ENCODE measurements at places on chromosomes 6 and 20.
A peak's percentile ranks its signal among the peaks of the same experiment; 100 is the strongest.

- DNase-seq: no peak
These were observed 891 bp downstream of the RSPO3 start for GRCh38 chr6:127119102-127120022.

- DNase-seq: no peak
These were observed 89.0 kb downstream of the NDUFAF5 start for GRCh38 chr20:13873831-13874230.

DNA sequence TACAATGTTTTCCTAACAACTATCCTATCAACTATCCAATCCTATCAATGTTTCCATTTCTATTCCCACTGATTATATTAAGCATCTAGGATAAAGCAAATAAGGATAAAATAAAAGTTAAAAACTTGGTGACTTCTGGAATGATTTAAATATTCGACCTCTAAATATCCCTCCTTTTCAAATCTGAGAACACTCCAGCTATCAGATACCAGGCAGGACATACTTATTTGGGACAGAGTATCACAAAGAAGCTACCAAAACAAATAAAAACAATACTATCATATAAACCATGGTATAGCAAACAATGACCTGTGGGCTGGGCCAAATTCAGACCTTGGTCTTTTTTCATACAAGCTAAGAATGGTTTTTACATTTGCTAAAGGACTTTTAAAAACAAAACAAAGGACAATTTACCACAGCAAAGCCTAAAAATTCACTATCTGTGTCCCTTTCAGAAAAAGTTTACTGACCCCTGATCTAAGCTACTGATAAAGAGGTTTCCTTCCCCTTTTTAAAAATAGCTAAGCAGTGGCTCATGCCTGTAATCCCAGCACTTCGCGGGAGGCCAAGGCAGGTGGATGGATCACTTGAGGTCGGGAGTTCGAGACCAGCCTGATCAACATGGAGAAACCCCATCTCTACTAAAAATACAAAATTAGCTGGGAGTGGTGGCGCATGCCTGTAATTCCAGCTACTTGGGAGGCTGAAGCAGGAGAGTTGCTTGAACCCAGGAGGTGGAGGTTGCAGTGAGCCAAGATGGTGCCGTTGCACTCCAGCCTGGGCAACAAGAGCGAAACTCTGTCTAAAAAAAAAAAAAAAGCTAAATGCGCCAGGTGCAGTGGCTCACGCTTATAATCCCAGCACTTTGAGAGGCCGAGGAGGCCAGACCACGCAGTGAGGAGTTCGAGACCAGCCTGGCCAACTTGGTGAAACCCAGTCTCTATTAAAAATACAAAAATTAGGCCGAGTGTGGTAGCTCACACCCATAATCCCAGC, 6.0 kb downstream of the NUP153 start:
- DNase-seq: no peak

DNA sequence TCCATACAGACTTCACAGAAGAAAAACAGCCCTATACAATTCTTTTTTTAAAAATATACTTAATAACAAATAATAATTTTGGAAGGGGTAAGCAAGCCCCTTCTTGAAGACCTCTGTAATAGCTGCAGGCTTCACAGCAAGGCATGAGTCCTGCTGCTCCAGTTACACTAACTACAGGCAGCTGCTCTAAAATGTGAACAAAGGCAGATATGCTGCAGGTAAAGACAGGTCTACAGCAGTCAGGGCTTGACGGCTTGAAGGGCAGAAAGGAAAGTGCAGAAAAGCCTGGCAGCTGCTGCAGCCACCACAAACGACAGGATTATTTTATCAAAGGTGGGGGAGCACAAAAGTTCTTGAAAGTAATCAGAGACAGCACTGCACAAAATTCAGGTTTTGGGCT, 11.3 kb downstream of the FAXC start:
- no peak for DNase-seq

GRCh38 chr6:16523606-16524379, 237.5 kb downstream of the ATXN1 start:
- no peak for DNase-seq

DNA sequence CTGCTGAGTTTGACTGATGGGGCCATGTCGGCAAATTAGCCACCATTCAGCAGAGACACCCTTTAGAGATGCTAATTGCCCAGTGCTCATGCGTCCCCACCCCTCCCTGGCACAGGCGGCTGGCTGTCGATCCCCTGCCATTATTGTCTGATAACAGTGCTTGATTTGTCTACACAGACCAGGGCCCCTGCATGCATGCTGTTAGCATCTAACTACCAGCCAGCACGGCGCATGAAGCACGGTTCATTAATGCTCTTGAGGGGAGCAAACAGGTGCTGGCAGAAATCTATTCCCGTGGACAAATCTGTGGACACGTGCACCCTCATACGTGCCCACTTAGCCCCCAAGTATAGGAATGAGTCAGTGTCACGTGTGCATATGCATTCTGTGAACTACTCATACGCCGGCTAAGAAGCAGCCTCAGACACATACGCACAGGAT, 32.2 kb downstream of the KCNB1 start:
- DNase-seq: no peak

DNA sequence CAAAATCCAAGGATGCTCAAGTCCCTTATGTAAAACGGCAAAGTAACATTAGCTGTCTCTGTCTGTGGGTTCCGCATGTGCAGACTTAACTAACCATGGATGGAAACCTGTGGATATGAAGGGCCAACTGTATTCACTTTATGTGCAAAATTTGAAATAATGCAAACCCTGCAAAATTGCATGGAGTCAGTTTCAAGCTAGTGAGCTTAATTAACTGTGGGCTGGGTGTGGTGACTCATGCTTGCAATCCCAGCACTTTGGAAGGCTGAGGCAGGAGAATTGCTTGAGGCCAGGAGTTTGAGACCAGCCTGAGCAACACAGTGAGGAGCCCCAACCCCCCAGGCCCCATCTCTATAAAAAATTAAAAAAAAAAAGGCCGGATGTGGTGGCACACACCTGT, 81.4 kb downstream of the ANKS1A start:
- DNase-seq: no peak

DNA sequence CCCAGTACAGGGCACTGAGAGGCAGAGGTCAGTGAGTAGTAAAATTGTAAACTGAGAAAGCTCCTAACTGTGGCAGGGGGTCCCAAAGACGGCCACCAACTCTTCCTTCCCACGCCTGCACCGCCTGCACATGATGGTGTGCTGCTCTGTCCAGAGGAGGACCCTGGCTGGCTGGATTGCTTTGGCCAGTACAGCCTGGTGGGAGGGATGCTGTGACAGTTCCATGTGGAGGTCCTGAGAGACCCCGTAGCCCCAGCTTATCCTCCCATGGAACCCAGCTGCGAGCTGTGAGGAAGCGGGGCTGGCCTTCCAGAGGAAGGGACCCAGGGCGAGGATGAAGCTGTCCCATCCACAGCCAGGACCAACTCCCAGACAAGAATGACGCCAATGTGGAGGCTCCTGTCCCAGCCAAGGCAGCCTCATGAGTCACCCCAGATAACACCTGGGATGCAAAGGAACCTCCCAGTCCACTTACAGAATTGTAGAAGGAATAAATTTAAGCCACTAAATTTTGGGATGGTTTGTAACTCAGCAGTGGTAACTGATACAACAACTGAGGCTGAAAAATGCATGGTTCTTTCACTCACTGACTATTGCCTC, 2.0 kb upstream of the ACSS1 start:
- no peak for DNase-seq

DNA sequence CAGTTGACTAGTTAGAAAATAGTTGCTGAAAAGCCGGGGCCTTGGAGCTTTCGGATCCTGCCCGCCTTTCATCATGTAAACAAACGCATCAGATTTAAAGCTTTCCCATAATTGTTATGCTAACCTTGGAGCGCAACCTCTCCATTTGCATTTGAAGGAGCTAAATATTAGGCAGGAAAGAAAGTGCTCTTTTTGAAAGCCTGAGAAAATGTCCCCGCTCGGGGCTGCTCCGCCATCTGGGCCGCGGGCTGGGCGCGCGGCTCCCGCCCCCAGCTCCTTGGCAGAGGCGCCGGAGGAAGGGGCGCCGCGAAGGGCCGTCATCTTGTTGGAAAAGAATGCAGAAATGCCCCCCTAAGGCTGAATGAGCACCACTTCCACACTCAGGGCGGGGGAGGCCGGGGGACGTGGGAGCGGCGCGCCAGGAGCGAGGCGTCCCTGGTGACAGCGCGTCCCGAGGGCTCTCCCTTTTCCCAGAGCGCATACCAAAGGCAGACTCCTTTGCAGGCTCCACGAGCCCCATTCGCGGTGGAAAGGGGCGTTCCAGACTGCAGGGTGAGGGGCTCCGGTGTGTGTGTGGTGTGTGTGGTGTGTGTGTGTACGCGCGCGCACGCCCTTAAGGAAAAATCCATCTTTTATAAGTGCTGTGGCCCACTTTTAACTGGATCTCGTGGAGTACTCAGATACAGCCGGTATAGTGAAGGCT, 145.6 kb upstream of the ID4 start:
- DNase-seq: no peak

- DNase-seq: no peak
These were observed 33.0 kb upstream of the TSHZ2 start for GRCh38 chr20:52939141-52939540.

DNA sequence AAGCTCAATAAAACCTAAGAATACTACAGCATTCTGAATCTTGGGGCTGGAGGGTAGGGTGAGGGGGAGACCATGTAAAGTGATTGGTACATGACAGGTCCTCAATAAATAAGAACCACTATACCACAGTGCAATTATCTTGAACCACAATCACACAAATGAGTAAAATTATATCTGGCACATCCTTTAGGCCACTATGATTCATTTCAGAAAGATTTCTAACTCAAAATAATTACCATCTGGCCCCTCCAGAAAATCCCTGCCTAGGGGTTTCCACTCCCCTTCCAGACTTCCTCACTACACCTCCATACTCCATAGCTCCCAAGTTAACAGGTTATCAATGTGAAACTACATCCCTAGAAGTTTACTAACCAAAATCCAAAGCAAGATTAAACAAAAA, 19.7 kb downstream of the AKIRIN2 start:
- no peak for DNase-seq

GRCh38 chr6:42742116-42742894, 3.6 kb downstream of the TBCC start:
- no peak for DNase-seq

DNA sequence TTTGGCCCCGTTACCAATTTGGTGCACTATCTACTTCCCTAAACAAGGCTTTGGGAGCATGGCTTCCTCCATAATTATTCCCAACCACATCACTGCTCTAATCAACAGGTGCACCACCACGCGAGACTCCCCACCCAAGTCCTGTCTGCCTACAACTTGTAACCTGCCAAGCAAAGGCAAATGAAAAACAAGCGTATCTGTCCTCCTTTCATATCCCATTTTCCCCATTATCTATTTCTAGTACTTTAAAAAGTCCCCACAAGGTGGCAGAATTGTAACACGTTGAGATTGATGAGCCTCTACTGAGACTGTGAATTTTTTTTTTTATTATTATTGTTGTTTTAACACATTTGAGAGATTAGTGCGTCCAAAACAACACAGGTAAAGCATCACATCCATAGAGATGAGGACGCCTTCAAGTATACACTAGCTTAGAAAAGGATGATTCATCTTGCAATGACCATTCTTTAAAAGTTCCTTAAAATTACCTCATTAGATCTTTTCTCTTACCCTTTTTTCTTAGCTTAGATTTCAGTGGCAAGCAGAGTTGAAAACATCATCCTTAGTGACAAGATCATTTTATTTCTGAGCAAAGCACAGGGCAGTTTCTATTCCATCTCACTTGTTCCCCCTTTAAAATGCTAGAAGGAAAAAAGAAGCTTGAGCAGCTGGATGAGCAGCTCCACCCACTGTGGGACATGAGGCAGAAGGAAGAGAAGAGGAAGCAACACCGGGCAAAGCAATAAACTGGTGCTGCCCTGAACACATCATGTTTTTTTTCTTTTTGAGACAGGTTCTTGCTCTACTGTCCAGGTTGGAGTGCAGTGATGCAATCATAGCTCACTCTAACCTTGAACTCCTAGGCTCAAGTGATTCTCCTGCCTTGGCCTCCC, 210.8 kb downstream of the ARHGAP18 start:
- no peak for DNase-seq

GRCh38 chr20:47148059-47148458, 208.4 kb downstream of the ZMYND8 start:
- DNase-seq: no peak

GRCh38 chr6:33609528-33609927, 11.6 kb upstream of the ITPR3 start:
- no peak for DNase-seq

- no peak for DNase-seq
These were observed 81.8 kb downstream of the LAMA4 start for GRCh38 chr6:112172540-112172939.

DNA sequence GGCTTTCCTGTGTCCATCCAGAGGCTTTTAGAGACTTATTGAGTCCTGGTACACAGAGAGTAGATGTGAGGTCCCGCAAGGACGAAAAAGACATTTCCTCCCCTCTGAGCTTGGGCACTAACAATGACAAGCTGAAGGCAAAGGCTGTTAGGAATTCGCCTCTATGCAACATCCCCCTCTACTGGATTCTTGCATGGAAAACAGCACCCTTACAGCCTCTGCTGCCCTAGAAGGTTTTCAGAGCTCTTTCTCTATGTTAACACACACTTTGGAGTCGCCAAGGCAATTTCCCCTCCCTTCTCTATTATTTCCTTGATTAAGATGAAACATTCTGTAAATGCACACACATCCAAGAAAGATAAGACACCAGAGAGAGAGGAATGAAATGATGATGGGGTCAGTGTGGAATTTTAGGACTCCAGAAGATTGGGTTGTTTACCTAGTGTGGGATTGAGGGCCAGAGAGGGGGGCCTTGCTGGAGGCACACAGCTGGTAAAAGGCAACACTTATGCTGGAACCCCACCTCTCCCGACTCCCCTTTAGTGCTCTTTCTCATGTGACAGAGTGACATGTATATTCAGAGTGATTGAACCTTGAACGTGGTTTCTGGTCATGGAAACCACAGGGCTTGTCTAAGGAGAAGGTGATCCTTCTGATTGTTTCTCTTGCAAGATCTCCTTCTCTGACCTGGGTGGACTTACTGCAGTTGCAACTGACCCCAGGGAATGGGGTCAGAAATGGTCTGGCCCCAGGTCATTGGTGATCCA, 300.7 kb downstream of the CLIC5 start:
- peak; percentile 45 for DNase-seq

GRCh38 chr6:37696841-37697662, 631 bp downstream of the MDGA1 start:
- no peak for DNase-seq

DNA sequence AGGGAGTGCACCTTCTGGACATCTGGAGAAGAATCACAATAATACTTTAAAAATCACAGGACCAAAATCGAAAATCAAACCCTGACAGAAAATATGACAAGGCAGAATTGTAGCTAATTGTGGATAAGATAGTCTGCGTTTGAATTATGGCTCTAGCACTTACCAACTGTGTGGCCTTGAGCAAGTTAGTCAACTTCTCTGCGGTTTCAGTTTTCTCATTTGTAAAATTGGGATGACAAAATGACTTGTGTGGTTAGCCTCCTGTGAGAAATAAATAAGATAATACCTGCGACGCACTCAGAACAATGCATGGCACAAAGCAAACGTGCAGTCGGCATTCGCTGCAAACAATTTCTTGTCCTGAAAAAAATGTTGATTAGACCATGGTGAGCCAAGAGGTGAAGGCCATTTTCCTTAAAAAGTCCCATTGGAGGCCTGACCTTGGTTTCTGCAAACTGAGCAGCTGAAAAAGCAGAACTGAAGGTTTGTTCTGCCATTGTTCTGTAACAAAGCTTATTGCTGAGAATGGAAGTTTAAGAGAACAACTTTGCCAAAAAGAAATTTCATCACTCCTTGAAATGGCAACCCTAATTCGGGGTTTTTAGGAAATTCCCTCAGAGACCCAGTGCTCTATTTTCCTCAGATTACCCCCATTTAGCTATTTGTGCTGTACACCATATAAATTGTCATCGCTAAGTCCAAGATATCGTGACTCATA, 266.3 kb downstream of the ERMARD start:
- DNase-seq: no peak
